ENCODE measurements at places on chromosomes 16 and 17.

GRCh38 chr16:23896832-23897821 lies 61.3 kb downstream of the PRKCB start:
- DNase-seq = no peak

DNA sequence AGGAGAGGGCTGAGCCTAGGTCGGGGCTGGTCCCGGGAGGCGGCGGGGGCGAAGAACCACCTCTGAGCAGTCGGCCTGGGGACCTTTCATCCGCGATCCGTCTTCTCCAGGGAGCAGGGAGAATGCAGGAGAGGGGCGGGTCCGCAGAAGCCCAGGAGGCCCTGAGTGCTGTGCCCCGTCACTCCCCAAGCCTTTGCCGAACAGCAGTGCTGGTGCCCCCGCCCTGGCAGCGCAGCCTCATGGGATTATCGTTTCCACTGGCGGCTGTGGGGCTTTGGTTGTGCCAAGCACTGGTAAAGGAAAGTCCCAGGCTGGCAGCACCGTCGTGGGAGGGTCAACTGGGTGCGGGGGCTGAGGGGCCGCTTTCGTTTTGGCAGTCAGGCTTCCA lies 631 bp downstream of the TBL3 start:
- no peak for DNase-seq

DNA sequence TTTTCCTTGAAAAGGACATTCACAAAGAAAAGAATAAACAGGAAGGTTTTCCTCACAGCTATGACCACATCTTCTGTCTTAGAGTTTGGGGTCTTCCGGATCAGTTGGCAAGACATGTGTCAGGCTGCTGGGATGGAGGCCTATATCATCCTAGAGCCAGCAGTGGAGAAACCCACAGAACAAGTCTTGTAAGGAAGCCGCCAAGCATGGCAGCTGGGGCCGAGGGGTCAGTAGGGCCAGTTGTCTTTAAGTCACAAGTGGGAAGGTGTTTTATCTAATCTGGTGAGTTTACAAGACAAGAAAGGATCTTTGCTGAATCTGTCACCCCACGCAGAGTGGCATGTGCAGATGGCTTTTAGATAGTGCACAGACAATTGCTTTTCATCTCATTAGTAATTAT lies 25.7 kb downstream of the SCNN1B start:
- DNase-seq = no peak

GRCh38 chr16:14196539-14196938 lies 125.4 kb downstream of the MRTFB start:
- no peak for DNase-seq

- DNase-seq = no peak
These were observed 197.3 kb upstream of the GOT2 start for GRCh38 chr16:58931436-58931835.

GRCh38 chr17:5832886-5833285 lies 237.3 kb upstream of the WSCD1 start:
- DNase-seq = no peak

GRCh38 chr17:53016085-53016484 lies 806.6 kb upstream of the KIF2B start:
- no peak for DNase-seq

DNA sequence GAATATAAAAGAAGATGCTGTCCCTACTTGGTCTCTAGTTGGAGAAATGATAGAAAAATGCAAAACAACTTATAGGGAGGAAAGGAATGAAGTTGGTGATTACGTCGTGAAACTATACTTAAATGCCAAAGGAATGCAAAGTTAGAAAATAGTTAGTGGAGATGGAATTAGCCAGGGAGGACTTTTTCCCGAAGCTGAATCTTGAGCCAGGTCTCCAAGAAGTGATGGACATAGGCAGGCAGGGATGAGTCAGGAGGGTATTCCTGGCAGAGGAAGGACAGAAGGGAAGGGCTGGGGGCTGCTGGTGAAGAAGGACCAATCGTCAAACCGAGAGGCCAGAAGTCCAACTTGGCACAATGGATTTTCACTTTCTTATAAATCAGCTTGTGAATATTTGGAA lies 1.8 kb downstream of the SNTB2 start:
- no peak for DNase-seq

- DNase-seq = no peak
These were observed 14.0 kb downstream of the SUPT6H start for GRCh38 chr17:28675980-28676379.

DNA sequence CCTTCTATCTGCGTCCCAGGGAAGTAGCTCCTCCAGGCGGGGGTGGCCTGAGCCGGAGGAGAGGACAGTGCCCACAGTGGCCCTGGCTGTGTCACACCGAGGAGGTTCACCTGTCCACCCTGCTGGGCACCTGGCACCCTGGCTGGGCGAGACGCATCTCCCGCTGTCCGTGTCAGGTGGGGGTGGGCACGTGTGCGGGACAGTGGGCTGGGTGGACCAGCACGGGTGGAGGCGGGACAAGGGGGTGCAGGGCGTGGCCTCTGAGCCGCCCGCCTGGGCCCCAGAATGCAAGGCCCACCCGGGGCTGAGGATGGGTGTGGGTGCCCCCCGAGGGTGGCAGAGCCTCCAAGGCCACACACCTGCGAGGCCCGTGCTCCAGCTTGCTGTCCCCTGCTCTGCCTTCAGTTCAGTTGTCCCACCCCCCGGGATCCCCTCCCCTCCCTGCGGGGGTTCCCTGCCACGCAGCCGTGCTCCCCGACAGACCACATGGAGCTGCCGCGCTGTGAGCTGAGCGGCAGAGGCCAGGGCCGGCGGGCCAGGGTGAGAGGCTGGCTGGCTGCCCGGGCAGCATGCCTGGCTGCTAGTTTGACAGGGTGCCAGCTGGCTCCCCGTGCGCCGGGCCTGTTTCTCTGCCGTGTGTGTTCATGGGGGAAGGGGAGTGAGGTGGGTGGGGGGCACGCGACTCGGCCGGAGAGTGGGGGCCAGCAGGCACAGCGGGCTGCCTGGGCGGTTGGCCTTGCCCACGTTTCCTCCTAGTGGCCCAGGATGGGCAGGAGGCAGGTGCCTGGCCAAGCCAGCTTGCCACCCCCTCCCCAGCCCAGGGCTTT lies 33.9 kb downstream of the BAHCC1 start:
- DNase-seq = no peak

DNA sequence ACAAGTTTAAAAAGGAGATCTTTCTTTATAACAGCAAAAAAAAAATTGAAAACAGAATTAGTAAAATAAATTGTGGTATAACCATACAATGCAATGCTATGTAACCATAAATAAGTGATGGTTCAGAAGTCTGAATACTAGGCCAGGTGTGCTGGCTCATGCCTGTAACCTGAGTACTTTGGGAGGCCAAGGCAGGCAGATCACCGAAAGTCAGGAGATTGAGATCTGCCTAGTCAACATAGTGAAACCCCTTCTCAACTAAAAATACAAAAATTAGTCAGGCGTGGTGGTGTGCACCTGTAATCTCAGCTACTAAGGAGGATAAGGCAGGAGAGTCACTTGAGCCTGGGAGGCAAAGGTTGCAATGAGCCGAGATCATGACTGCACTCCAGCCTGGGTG lies 34.6 kb downstream of the CCT6B start:
- no peak for DNase-seq

DNA sequence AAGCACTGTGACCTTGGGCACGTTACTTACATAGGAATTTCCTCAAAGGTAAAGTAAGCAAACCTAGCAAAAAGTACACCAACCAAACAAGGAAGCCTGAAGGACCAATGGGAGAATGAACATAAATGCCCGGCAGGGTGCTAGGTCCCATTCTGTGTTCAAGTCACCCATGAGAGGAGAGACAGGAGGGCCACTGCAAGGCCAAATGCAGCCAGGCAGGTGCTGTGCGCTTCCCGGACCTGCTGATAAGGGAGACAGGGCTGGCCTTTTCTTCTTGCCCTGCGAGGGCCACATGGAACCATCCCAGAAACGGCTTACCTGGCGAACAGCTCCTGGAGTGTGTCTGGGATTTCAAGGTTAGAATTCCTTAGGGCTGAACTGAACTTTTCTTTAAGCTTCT lies 69.0 kb downstream of the GTF3C1 start:
- no peak for DNase-seq

GRCh38 chr16:1325673-1326371 lies 7.6 kb upstream of the BAIAP3 start:
- no peak for DNase-seq

- no peak for DNase-seq
These were observed 35.4 kb downstream of the ADAM11 start for GRCh38 chr17:44793885-44794842.

DNA sequence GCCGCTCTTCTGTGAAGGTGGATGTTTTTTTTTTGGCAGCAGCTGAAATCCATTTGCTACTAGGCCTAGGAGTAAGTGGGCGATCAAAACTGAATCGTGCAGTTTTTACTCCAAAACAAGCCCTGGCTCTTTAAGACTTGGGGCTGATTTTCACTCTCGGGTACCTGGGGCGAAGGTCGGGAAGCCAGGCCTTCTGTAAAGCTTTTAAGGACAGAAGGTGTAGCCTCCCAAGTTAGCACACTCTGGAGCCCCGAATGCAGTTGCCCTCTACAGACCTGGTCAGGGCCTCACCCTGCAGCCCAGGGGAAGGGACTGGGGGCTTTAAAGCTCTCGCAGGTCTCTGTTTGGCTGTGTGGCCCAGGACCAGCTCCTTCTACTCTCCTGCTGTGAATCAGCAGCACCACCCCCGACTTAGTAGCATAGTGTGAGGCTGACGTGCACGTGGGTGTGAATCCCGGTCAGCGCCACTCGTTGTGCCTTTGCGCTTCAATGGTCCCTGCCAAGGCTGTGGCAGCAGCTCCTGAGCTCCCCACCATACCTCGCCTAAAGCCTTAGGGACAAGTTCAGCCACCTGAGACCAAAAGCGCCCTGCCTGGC lies 49.9 kb downstream of the TMEM235 start:
- DNase-seq = no peak

- no peak for DNase-seq
These were observed 12.4 kb upstream of the BAHCC1 start for GRCh38 chr17:81382851-81383250.

DNA sequence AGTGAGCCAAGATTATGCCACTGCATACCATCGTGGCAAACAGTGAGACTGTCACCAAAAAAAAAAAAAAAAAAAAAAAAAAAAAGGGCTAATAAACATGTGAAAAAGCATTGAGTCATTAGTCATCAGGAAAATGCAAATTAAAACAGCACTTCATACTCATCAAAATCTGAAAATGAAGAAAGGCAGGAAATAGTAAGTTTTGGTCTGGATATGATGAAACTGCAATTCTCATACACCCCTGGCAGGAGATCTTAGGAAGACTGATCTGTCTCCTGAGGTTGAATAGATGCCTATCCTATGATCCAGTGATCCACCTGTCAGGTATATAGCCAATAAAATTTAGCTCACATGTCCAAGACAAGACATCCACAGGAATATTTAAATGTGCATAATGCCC lies 212.7 kb downstream of the CPPED1 start:
- DNase-seq = no peak

GRCh38 chr17:75271955-75272847 lies 1.2 kb upstream of the MIF4GD start:
- no peak for DNase-seq

- DNase-seq = no peak
These were observed 29.2 kb upstream of the LITAF start for GRCh38 chr16:11615748-11616447.

- DNase-seq = no peak
These were observed 48.5 kb downstream of the CDH13 start for GRCh38 chr16:82675300-82675699.

DNA sequence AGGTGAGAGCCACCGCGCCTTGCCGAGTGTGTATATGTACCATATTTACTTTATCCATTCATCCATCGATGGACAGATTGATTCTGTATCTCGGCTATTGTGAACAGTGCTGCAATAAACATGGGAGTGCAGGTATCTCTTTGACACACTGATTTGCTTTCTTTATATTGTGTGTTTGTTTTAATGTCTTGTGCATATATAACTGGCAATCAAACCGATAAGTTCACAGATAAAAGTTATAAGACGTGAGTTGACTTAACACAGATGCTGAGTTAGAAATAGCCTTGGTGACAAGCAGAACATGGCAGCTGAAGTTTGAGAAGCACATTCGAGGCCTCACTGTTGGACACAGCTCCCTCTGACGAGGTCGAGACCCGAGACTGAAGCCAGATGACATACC lies 23.2 kb downstream of the TMEM186 start:
- no peak for DNase-seq

- DNase-seq = no peak
These were observed at the start of gene SLC46A1 for GRCh38 chr17:28405632-28406472. Gene SLC46A1 (minus strand): TSS chr17:28406212. CDS start chr17:28406114, 98 bp downstream.

DNA sequence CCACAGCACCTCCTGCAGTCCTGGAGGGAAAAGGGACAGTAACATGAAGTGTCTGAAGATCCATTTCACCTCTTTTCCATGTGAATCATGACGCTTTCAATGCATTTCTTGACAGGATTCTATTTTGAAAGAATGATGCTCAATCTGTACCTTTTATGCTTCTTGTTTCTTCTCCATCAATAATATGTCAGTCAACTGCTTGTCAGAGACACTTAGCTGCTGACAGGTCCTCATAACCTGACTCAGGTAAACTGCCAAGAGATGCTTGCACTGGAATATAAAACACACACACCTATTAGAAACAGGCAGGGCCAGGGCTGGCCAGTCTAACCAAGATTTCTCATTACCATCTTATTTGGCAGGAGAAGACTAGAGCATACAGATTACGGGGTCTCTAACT lies 21.6 kb downstream of the ZSWIM7 start:
- DNase-seq = no peak

DNA sequence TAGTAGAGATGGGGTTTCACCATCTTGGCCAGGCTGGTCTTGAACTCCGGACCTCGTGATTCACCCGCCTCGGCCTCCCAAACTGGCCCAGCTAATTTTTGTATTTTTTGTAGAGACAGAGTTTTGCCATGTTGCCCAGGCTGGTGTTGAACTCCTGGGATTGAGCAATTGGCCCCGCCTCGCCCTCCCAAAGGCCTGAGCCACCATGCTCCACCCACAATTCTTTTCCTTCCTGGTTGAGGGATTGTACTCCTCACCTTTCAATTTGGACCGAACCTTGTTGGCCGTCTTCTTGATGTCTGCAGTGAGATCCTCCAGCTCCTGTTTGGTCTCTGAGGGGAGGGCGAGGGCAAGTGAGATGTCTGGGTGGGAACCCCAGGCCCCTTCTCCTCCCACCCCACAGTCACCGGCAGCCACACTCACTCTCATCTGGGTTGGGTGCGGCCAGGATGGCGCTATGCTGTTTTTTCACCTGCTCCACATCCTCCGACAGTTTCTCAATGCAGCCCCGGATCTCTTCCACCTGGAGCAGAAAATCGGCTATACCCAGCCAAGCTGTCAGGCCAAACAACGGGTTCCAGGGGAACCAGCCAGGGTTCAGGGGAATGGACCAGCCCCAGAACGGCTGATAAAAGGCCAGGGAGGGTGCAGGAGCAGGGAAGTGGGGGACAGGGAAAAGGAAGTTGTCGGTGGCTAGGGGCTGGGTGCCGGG lies 9.6 kb downstream of the STX1B start:
- no peak for DNase-seq

- DNase-seq = no peak
These were observed 3.3 kb downstream of the PRPSAP1 start for GRCh38 chr17:76350463-76350862.

GRCh38 chr17:46911311-46911710 lies 11.6 kb upstream of the GOSR2 start:
- DNase-seq = no peak

- DNase-seq = no peak
These were observed 33.1 kb upstream of the RPTOR start for GRCh38 chr17:80511222-80512180.

GRCh38 chr17:31378638-31379037 lies 12.8 kb upstream of the RAB11FIP4 start:
- DNase-seq = no peak

Data from epithelial cell of prostate (primary cell).